Activated T-helper 2 cell treated with anti-CD3 and anti-CD28 coated beads, Interferon-gamma antibody, Interleukin-2, Interleukin-4, amounts not matched to agents 10 μg/mL and 5 μg/mL and 100 μg/mL, durations not matched to agents 14 hours and 24 hours and 36 hours (primary cell): ENCODE measurements at places on chromosomes 16 and 17.

- DNase-seq: no peak
Measured at GRCh38 chr16:67713647-67714273, 5.4 kb downstream of the GFOD2 start.

DNA sequence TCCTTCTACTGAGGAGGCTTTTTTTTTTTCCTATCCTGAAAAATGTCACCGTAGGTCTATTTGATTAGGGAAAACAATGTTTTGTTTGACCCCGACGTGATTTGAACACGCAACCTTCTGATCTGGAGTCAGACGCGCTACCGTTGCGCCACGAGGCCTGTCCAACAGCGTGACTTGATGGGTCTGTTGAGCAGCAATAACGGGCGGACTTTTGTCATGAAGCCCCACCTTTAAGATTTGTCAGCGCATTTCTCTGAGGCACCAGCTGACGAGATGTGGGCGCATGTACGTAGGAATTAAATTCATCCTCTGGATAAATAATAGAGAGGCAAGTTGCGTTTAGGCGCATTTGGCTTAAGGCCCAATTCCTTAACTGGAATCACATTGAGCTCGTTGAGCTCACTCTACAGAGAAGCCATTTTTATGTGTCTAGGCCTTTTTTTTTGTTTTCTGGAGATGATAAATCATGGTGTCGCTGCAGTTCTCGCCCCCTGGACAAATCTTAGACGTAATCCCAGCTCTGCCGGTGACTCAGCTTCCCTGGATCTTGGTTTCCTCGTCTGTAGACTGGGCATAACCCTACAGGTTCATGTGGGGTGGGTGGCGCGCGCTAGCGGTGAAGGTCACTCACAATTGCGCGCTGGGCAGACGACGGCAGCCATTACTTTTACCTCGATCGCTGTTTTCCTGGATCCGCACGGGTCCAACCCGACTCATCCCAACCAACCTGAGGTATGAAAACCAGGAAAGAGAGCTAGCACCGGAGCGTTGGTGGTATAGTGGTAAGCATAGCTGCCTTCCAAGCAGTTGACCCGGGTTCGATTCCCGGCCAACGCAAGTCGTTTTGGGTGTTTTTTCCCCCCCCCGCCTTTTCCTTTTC is 10.6 kb upstream of the AURKB start:
- DNase-seq: peak; percentile 78

- DNase-seq: no peak
Measured at GRCh38 chr17:42623732-42624596, 14.5 kb downstream of the TUBG1 start.

DNA sequence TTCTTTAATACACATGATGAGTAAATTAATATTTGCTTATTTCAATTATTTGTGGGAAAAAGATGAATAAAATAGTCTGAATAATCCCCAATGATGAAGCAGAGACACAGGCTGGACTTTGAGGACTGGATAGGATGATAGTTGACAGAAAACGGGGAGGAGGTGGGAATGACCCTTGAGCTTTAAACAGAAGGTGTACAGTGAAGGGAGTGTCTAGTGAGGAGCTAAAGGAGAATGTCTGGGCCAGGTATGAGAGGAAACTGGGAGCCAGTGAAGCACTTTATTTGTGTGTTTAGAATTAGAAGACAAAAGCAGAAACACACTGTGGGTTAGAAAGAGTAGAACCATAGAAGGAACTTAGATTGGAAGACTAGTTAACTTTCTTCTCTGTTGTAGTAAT is 230.4 kb upstream of the CA10 start:
- no peak for DNase-seq

DNA sequence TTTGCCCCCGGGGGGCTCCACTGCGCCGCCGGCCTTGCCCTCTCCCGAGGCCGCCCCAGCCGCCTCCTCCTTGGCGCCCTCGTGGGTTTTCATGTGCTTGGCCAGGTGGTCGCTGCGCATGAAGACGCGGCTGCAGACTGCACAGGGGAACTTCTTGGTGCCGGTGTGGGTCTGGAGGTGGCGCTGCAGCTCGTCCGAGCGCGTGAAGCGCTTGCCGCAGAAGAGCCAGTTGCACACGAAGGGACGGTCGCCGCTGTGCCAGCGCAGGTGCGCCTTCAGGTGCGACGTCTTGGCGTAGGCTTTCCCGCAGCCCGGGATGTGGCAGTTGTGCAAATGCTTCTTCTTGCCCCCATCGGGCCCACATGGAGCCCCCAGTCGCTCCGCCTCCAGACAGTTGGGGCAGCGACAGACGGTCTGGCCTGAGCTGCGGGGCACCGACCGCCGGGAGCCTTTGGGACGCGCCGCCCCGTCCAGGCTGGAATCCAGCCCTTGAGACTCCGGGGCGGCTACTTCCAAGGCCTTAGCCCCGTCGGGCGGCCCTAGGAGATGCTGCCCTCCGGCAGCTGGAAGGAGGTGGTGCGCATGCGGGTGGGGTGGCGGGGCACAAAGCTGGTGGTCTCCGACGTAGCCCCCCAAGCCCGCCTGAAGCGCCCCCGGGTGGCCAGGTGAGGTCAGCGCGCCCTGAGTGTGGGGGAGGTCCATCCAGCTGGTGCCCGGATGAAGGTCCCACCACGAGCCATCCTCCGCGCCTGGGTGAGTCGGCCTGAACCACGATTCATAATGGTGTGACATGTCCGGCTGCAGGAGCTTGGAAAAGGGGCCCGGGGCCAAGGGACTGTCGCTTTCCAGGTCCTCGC is 3.4 kb downstream of the SP6 start:
- DNase-seq: no peak

- DNase-seq: no peak
Measured at GRCh38 chr17:41860254-41860931, 4.8 kb downstream of the KLHL11 start.

GRCh38 chr17:34451313-34451712 is 88.3 kb upstream of the CCL1 start:
- no peak for DNase-seq

- no peak for DNase-seq
Measured at GRCh38 chr17:81841866-81842265, 7.0 kb upstream of the PPP1R27 start.

GRCh38 chr17:43645765-43646481 is 15.8 kb downstream of the MEOX1 start:
- DNase-seq: no peak

- no peak for DNase-seq
Measured at GRCh38 chr17:50093246-50093645, 1.9 kb upstream of the PDK2 start.

- no peak for DNase-seq
Measured at GRCh38 chr17:75064460-75064859, 17.4 kb downstream of the KCTD2 start.

- no peak for DNase-seq
Measured at GRCh38 chr17:1958134-1958881, 66.8 kb downstream of the RTN4RL1 start.

DNA sequence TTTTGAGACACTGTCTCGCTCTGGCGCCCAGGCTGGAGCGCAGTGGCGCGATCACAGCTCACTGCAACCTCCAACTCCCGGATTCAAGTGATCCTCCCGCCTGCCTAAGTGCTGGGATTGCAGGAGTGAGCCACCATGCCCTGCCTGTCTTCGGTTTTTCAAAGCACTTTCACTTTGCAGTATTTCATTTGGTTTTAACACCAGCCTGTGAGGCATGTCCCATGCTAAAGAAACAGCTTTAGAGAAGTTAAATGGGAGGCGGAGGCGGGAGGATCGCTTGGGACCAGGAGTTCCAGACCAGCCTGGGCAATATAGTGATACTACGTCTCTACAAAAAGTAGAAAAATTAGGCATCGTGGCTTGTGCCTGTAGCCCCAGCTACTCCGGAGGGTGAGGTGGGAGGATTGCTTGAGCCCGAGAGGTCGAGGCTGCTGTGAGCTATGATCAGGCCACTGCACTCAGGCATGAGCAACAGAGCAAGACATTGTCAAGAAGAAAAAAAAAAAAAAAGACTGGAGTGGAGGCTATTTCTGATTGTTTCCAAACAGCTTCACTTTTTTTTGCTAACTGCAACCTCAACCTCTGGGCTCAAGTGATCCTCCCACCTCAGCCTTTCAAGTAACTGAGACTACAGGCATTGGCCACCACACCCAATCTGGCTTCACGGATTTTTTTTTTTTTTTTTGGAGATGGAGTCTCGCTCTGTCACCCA is 1.3 kb downstream of the METTL23 start:
- no peak for DNase-seq

GRCh38 chr17:27559506-27560481 is 71.2 kb upstream of the LGALS9 start:
- DNase-seq: no peak

- DNase-seq: no peak
Measured at GRCh38 chr17:66966704-66967418, 2.4 kb downstream of the CACNG4 start.

- no peak for DNase-seq
Measured at GRCh38 chr17:49670641-49671040, 7.3 kb downstream of the SPOP start.

DNA sequence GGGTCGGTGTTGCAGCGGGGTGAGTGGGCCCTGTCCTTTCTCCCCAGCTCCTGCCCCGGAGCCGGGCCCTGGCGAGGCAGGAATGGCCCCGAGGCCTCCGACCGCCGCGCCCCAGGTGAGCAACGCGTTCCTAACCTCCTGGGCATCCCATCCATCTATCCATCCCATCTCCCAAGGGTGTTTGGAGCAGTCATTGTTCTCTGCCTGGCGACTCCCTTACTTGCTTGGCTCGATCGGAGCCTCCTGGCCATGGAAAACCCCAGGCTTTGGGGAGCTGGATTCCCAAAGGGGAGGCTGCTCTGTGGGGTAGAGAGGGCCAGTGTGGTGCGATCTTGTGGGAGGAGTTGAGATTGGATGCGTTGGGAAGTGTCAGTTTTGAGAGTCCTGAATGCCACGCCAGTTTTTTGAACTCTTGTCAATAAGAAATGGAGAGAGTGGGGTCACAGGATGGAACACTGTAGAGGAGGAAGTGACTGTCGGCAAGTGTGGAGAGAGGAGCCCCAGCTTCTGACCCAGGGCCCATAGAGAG is 684 bp downstream of the ZFP90 start:
- DNase-seq: peak; percentile 16

- DNase-seq: no peak
Measured at GRCh38 chr17:75897160-75898019, 639 bp upstream of the TRIM65 start.

DNA sequence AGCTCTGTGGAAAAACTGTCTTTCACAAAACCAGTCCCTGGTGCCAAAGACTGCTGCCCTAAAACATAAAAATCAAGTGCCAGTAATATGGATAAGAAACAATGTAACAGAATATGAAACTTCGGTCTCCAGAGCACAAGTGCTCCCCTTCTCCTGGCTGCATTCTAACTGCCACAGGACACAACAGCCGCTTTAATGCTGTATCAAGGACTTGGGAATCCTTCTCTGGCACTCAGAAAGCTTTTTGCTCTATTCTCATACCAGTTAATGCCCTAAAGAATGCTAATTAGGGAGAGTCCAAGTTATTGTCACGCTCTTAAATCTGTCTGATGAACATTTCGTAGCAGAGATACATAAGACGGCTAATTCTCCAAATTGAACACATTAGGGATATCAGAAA is 90.9 kb downstream of the PARN start:
- no peak for DNase-seq

DNA sequence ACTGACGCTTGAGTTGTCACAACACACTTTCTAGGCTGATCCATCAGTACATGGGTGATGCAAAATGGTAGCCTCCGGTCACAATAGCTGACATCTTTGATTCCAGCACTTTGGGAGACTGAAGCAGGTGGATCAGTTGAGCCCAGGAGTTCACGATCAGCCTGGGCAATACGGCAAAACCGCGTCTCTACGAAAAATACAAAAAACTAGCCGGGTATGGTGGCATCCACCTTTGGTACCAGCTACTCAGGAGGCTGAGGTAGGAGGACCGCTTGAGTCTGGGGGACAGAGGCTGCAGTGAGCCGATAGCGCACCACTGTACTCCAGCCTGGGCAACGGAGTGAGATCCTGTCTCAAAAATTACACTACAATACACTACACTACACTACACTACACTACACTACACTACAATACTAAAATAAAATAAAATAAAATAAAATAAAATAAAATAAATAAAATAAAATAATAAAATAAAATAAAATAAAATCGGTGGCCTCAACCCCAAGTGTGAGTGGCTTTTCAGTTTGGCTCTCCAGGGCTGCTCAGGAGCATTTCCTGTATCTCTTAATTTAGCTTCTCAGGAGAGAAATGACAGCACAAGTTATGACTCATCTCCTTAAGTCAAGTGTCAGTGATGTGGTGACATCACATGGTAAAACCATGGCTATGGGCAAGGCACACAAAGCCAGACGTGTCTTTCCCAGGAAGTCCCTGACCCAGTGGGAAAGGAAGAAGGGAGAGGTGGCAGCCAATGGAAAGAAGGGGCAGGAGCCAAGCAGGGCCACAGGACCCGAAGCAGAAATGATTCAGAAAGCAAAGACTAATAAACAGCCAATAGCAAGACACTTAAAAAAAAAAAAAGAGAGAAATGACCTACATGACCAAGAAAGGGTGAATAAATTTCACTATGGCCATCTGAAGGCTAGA is 75.3 kb upstream of the TBC1D3K start:
- peak; percentile 33 for DNase-seq

DNA sequence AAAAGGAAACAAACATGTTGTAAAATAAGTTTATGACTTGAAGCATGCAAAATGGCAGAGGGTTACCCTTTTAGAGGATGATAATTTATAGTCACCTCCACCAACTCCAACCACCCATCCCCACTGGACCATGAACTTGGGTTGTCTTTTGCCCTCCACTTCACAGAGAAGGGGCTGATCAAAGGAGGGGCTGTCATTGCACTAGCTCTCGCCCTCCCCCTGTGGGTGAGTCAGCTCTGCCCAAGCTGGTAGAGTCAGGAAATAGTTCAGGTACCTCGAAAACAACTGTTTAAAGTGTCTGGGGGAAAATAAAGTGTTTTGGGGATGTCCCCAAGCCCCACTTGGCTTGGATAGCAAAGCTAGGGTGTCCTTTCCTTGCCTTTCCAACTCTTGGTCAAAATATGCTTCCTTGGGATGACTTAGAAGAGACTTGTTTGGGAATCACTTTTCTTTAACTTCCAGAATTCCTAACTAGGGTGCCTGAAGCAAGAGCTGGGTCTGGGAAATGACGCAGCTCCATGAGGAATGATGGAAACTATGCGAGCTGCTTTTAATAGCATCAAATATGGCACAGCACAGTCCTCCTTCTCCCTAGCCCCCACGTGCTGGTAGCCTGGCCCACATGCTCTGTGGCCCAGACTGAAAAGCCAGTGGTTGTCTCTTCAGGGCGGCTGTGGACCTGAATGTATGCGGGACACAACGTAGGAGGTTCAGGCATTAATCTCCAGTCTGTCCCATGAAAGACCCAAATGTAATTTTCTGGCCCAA is 40.7 kb downstream of the TBX4 start:
- no peak for DNase-seq

DNA sequence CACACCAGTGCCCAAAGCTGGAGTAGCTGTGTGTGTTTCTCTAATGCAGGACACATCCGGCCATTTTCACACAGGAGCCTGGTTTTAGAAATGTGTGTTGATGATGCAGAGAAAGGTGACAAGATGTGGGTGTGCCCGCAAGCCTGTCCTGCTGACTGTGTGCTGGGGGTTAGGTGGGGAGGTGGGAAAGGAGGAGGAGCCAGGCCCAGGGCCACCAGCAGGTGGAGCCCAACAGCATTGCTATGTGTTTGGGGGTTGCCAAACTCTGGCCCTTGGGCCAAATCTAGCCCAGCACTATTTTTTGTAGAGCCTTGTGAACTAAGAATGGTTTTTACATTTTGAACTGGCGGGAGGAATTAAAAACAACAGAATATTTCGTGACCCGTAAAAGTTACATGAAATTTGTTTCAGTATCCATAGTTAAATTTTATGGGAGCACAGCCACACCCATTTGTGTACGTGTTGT is 61.7 kb upstream of the LGALS9 start:
- peak; percentile 27 for DNase-seq
